ENCODE measurements at places on chromosomes 4 and X.

DNA sequence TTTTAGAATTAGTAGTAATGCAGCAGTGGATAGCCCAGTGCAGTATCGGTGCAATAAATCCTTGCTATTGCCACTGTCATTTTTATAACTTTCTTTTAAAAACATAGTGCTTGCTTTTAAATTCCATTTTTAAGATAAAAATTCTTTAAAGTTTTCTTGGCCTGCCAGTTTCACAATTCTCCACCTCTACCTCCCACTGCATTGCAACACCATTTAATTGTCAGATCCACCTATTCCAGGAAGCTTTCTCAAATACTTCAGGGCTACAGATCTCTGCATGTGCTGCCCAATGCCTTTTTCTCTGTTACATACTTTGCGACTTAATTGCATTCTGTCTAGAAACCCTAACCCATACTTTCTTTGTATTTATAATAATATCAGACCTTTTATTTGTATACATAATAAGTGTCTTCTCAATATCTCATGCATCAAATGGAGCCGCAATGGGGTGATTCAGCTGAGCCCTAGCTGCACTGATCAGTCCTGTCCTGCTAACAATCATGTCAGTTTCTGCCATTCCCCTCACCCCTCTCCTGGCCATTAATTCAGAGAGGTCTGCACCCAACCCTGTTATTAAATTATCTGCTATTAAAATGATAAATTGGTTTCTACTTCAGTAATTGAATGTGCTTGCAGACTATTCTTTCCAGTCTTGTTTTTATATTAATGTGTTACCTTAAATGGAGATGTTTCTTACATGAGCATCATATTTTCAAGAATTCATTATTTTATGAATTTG is 193.1 kb downstream of the SLIT2 start:
- no peak for DNase-seq

DNA sequence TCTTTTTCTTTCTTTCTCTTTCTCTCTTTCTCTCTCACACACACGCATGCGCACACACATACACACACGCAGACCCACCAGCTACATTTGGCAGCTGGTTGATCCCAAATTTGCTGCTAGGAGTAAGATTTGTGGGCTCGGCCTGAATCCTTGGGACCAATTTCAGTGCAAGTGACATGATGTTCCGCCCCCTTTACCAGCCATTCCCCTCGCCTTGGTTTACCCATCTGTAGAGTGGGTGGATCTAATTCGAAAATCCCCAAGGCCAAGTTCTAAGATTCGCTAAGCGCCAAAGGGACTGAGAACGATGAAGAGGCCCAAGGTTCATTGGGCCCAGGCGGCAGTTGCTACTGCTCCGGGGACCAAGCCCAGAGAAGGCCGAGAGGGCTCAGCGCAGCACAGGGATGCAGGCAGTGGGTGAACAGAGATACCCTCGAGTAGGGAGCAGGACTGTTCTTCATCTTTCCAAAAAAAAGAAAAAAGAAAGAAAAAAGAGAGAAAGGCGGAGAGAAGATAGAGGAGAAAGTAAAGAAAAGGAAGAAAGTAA is 5.8 kb downstream of the NKX3-2 start:
- DNase-seq, result no peak

- DNase-seq, result no peak
These were observed 131.0 kb downstream of the TET2 start for GRCh38 chr4:105277702-105278101.

- DNase-seq, result peak; percentile 28
These were observed 46.4 kb downstream of the ASMT start for GRCh38 chrX:1661048-1661921.

DNA sequence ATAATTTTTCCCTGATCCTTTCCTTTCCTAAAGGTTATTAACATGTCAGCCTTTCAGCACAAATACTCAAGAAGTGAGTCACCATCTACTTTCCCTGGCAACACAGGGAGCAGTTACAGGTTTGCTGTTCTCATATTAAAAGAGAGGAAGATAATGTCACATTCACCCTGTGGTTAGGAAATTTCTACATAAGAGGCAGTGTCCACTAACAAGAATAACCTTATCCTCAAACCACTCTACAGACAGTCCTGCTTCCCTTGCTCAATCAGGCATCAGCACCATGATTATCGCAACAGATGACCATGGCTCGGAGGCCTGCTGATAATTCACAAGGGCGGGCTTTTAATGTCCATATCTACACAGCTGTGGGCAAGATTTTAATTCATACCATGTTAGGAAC is 30.9 kb downstream of the RNF150 start:
- DNase-seq, result no peak

- DNase-seq, result no peak
These were observed 54.7 kb downstream of the SLC9A6 start for GRCh38 chrX:136039968-136040367.

DNA sequence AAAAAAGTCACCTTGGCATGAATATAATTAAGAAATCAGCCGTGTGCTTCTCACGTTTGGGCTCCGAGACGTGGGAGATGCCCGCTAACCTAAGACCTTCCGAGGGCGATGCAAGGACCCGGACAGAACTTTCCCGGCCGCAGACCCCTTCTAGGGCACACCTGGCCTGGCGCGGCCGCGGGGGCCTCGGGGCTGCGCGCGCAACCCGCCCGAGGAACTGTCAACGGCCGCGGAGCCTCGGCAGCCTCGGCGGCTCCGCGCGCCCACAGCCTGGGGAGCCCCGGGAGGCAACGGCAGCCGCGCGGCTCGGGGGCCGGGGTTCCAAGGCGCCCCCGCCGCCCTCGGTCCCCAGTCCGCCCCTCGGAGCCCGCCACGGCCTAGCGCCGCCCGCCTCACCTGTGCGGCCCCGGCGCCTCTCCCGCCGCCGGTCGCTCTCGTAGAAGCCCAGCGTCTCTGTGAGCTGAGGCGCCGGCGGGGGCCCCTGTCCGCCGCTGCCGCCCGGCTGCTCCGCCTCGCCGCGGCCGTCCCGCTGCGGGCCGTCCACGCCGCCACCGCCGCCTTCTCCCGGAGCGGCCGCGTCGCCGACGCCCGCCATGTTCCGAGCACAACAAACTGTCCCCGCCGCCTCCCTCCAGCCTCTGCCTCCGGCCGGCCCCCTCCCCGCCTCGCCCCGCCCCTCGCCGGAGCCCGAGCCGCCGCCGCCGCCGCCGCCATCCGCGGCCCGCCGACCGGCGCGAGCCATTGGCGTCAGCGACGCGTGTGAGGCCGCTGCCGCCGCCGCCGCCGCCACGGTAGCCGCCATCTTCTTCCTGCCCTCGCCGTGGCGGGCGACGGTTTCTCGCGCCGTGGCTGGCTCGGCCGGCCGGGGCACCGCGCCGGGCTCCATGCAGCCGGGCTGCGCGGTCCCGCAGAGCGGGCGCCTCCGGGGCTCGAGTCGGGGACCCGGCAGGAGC is at the start of gene TAPT1:
Gene TAPT1, minus strand, starts transcription at position 609 of the 953 bp plus-strand sequence. Its CDS starts 14 bp downstream, at position 595.
- peak; percentile 82 for DNase-seq

DNA sequence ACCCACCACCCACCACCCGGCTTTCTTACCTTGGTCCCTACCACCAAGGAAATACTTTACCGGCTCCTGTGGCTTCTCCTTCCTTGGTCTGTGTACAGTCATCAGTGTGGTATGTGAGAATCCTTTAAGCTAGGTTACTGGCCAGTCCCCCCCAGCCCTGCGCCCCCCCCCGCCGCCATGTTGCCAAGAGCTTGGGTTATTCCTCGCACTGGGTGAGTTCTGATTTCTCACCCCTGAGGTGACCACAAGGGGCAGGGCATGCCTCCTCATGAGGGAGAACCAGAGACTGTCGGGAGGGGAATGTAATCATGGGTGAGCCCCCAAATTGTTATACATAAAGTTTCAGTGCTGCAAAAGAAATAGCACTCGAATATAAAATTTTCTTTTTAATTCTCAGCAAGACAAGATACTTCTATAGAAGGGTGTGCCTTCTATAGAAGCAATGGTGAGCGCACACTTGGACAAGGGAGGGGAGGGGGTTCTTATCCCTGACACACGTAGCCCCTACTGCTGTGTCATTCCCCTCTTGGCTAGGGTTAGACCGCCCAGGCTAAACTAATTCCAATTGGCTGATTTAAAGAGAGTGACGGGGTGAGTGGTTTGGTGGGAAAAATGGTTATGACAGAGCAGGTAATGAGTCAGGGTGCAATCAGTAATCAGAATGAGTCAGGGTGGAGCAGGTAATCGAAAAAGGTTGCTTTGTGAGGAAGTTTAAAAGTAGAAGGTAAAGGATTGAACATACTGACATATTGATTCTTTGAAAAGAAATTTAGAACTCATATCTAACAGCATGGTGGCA is 133.2 kb downstream of the KDM6A start:
- DNase-seq, result no peak

DNA sequence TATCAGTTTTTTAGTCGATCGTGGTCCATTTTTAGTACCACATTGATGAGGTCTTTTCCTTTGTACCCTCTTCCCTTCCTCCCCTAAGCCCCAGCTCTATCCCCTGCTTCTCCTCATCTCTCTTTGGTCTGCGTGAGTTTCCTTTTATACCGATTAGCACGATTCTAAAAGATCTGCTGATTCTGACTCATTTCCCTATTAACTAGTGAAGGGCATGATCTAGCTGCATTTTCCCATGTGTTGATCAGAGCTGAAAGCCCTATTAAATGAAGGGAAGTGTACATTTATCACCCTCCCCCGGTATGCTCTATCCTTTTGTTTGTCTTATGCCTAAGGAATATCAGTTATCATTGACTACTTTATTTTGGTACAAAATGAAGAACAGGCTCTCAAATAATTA is 181.7 kb upstream of the NPY2R start:
- no peak for DNase-seq

DNA sequence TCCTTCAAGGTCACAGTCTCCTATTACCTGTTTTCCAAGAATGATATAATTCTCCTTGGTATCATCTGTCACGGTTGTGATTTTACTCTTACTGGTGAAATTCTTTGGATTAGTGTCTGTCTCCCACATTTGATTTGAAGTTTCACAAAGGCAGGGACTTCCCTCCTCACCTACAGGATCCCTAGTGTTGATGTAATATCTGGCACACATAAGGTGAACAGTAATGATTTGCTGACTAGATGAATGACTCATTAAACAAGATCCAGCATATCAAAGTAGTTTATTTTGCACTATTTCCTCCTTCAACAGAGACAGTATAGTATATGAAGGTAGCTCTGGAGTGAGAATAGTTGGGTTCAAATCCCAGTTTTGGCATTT is 135.3 kb upstream of the IL1RAPL2 start:
- no peak for DNase-seq

- no peak for DNase-seq
These were observed 297.3 kb downstream of the GUCY2F start for GRCh38 chrX:109184506-109185139.

- DNase-seq, result no peak
These were observed 19.9 kb upstream of the DUSP9 start for GRCh38 chrX:153626863-153627674.

- no peak for DNase-seq
These were observed 1.6 kb upstream of the ZC4H2 start for GRCh38 chrX:64977830-64978229.

DNA sequence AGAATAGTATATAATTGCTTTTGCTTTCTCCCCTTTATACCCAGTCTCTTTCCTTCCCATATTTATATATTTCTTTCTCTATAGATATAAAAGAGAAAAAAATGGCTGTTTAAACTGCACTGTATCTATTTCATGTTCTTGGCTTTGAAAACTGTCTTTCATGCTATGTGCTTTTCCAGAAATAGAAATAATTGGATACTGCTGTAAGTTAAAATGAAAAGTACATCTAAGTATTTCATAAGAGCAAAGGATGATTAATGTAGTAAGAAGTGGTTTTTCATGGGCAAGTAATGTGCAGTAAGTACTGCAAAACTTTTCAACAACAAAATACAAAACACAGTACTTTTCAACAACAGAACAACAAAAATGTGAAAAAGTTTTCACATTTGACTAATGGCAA is 237.9 kb downstream of the SNCA start:
- no peak for DNase-seq

GRCh38 chr4:142034101-142034500 is 397.7 kb downstream of the IL15 start:
- no peak for DNase-seq

GRCh38 chr4:168128601-168129000 is 36.3 kb downstream of the ANXA10 start:
- no peak for DNase-seq

Measured in mucosa of gallbladder (tissue), 1 donor.